ENCODE measurements at places on chromosomes 5 and 9. TPM values are rescaled to one million over a fixed set of nuclear protein-coding genes. Genes with fewer than 3 reads are reported as not detected.
A peak's percentile ranks its signal among the peaks of the same experiment; 100 is the strongest.

The RPL7A gene
- 3,195 TPM for total RNA-seq

DNA sequence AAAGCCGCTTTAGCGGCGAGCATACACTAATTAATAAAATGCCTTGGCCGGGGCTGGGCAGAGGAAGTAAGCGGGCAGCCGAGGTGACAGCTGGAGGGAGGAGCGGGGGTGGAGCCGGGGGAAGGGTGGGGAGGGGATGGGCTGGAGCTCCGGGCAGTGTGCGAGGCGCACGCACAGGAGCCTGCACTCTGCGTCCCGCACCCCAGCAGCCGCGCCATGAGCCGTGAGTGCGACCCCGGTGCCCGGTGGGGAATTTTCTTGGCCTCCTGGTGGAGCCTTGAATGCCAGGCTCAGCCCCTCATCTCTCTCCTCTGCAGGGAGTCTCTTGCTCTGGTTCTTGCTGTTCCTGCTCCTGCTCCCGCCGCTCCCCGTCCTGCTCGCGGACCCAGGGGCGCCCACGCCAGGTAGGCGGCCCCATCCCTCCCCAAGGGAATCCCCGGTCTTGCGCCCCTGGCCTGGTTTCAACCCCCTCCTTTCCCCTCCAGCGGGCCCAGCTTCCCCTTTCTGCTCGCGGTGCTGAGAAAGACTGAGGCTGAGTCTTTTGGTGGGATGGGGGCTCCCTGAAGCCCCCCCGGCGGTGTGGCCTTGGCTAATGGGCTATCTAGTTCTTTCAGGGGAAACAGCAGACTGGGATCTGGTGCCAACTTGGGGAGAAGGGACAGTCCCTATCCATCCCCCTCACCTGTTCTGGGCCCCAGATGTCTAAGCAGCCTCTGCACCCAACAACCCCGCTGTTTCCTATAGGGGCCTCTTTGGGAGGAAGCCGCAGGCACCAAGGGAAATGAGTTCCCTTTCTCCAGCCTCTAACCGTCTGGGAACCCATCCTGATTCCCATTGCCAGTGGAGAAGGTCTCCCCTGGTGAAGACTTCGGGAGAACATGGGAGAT, at the start of gene PTGS1:
Gene PTGS1 (plus strand): TSS at position 156 of the 887 bp plus-strand sequence. CDS start 61 bp downstream, at position 217.
- no peak within 1 kb of the TSS for H3K27ac ChIP-seq
- H3K27me3 ChIP-seq, result peaks cover 33% of the 10 kb centered on the region
- DNase-seq, result peak; percentile 21

GRCh38 chr9:127808347-127809001, 5.8 kb downstream of the FPGS start:
- no peaks in the 10 kb centered on the region for H3K27me3 ChIP-seq
- DNase-seq, result no peak
- no peak overlapping the region for H3K27ac ChIP-seq
- H3K4me3 ChIP-seq, result no peak overlapping the region

The QRFP gene
- total RNA-seq, result not detected

The OGN gene
- total RNA-seq, result not detected

DNA sequence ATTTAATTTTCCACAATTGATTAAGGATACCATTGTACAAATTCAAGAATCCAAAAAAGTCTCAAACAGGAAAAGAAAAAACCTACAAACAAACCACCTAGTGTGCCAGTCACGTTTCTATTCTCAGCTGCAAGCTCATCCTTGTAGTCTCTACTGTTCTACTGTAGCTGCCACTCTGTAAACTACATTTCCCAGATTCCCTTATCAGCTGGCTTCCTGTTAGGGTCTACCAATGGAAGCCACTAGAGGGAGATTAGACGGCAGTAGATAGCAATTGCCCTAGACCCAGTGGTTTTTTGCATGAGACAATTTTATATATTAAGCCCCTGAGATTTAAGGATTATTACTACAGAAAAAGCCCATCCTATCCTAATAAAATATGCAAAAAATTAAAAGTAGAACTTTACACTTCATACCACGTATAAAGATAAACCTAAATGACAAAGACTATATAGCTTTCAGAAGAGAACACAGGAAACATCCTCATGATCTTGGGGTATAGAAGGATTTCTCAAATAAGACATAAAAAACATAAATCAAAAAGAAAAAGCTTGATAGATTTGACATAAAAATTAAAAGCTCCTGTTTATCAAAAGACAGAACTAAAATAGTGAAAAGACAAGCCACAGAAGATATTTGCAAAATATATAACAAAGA, 37.4 kb downstream of the P4HA2 start:
- H3K27me3 ChIP-seq, result peaks cover 20% of the 10 kb centered on the region
- H3K4me3 ChIP-seq, result no peak overlapping the region
- no peak for DNase-seq
- no peaks in the 10 kb centered on the region for H3K36me3 ChIP-seq
- H3K4me1 ChIP-seq, result peaks cover 8% of the 10 kb centered on the region
- H3K27ac ChIP-seq, result no peak overlapping the region

The PCDHGA11 gene
- total RNA-seq, result not detected

- H3K36me3 ChIP-seq, result no peaks in the 10 kb centered on the region
- H3K4me1 ChIP-seq, result no peaks in the 10 kb centered on the region
- H3K4me3 ChIP-seq, result no peak overlapping the region
- DNase-seq, result no peak
- H3K27ac ChIP-seq, result no peak overlapping the region
Measured at GRCh38 chr9:126128494-126129142, 198.0 kb upstream of the MVB12B start.

The FGFR4 gene
- total RNA-seq, result 1.4 TPM

DNA sequence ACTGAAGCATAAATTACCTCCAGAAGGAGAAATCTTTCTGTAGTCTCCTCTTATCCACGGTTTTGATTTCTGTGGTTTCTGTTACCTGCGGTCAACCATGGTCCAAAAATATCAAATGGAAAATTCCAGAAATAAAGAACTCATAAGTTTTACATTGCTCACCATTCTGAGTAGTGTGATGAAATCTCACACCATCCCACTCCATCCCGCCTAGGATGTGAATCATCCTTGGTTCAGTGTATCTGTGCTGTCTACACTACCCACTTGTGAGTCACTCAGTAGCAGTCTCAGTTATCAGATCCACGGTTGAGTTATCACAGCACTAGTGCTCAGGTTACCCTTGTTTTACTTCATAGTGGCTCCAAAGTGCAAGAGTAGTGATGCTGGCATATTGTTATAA, 371.2 kb downstream of the NFIB start:
- no peak overlapping the region for H3K27ac ChIP-seq
- no peaks in the 10 kb centered on the region for H3K27me3 ChIP-seq
- no peaks in the 10 kb centered on the region for H3K36me3 ChIP-seq

DNA sequence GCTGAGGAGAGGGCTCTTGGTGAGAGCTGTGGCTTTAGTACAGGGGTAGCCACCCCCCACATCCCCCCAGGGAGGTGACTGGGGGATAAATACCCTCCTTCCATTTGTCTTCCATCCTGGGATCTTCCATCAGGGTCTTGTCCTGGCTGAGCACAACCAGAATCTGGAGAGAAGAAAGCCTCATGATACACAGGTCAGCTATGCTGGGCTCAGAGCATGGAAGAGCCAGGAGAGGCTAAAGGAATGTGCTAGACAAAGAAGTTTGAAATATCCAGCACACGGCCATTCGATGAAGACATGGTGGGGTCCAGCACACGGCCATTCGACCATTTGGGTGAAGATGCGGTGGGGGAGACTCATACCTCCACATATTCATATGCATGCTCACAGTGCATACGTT, 30.0 kb downstream of the ROPN1L start:
- H3K27me3 ChIP-seq, result no peaks in the 10 kb centered on the region
- DNase-seq, result no peak
- H3K27ac ChIP-seq, result no peak overlapping the region
- H3K36me3 ChIP-seq, result no peaks in the 10 kb centered on the region
- H3K4me3 ChIP-seq, result no peak overlapping the region

GRCh38 chr5:42377496-42377895, 45.7 kb upstream of the GHR start:
- no peaks in the 10 kb centered on the region for H3K4me1 ChIP-seq
- no peaks in the 10 kb centered on the region for H3K36me3 ChIP-seq
- DNase-seq, result no peak
- H3K27me3 ChIP-seq, result no peaks in the 10 kb centered on the region
- no peak overlapping the region for H3K4me3 ChIP-seq

DNA sequence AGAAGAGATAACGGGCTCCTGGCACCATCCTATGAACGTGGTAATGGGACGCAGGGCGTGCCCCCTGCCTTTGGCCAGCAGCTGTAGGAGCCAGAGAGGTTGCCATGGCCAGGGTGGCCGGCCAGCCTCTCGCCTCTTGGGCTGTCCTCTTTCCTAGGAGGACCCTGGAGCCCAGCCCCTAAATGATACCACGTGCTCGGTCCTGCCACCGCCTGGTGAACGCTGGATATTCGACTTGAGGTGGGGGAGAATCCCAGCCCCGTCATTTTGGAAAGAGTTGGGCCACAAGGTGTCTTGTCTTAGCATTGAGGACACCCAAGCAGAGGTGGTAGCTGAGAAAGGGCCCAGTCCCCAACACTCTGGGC, 391 bp upstream of the NRG2 start:
- no peak overlapping the region for H3K27ac ChIP-seq
- peaks cover 20% of the 10 kb centered on the region for H3K4me1 ChIP-seq
- H3K27me3 ChIP-seq, result peaks cover 80% of the 10 kb centered on the region
- H3K36me3 ChIP-seq, result no peaks in the 10 kb centered on the region
- H3K4me3 ChIP-seq, result peak overlapping the region; percentile 75

DNA sequence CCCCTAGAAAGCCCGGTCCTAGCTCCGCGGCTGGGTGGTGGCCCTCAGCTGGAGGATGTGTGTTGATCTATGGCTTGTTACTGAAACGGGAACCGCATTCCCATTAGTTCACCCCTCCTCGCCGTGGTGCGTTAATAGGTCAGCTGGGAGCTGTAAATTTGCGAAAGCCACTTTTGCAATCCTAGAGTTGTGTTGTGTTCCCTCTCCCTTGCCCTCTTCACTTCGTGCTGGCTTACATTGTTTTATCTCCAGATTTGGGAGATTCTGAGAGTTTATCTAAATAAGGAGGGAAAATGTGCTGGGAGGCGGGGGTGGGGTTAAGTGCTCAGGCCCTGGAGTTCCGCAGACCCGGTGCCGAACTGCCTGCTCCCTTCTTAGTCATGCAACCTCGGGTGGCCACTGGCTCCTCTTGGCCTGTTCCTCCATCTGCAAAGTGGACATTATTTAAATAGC, 62.8 kb downstream of the HMCN2 start:
- no peaks in the 10 kb centered on the region for H3K36me3 ChIP-seq
- no peaks in the 10 kb centered on the region for H3K4me1 ChIP-seq
- no peak overlapping the region for H3K4me3 ChIP-seq
- peaks cover 51% of the 10 kb centered on the region for H3K27me3 ChIP-seq
- no peak overlapping the region for H3K27ac ChIP-seq
- no peak for DNase-seq

DNA sequence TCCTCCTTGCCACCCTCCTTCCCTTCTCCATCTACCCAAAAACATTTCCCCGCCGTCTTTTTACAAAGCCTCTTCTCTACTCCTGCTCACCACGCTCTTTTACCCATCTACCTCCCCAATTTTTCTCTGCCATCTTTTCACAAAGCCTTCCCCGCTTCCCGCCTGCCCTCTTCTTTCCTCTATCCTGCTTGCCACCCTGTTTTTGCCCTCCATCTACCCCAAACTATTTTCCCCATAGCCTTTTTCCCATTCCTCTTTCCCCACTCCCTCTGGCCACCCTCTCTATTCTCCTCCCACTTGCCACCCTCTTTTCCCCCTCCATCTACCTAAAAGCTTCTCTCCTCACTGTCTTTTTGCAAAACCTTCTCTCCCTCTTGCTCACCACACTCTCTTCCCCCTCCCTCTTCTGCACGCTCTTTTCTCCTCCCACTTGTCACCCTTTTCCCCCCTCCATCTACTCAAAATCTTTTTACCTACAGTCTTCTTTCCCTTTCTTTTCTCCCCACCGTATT, 19.4 kb upstream of the TRIM52 start:
- no peak overlapping the region for H3K4me3 ChIP-seq
- no peaks in the 10 kb centered on the region for H3K36me3 ChIP-seq
- peaks cover 1% of the 10 kb centered on the region for H3K4me1 ChIP-seq
- no peak overlapping the region for H3K27ac ChIP-seq
- no peaks in the 10 kb centered on the region for H3K27me3 ChIP-seq

DNA sequence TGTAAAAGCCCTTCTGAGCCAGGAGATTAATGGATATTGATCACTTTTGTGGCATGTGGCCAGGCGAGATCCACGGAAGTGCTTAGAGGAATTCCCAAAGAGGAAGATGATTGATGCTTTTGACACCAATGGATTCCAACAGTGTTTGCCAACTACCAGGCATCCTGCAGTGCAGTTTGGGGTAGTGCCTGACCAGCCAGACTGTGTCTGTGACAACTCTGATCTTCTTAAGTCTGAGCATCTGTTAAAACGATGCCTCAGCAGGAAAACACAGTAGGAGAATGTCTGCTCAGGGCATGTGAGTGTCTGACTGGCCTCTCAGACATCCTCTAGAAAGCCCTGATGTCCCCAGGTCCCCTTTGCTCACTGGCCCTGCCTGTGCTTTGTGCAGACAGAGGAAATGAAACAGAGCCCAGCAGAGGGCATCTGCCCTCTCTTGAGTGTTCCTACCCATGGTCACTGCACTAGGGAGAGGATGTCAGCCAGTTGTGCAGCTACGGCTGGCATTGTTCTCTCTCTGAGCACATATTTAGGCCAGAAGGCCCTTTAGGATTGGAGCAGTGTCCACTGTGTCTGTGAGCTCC, 57.0 kb downstream of the TRPC7 start:
- H3K27me3 ChIP-seq, result peaks cover 4% of the 10 kb centered on the region
- H3K36me3 ChIP-seq, result no peaks in the 10 kb centered on the region
- no peak for DNase-seq
- no peaks in the 10 kb centered on the region for H3K4me1 ChIP-seq
- no peak overlapping the region for H3K27ac ChIP-seq

The RAD23B gene
- 148 TPM for total RNA-seq

- no peaks in the 10 kb centered on the region for H3K27me3 ChIP-seq
- peak; percentile 63 for DNase-seq
- no peaks in the 10 kb centered on the region for H3K36me3 ChIP-seq
- no peak overlapping the region for H3K4me3 ChIP-seq
Measured at GRCh38 chr9:133782157-133783130, 44.3 kb upstream of the SARDH start.

DNA sequence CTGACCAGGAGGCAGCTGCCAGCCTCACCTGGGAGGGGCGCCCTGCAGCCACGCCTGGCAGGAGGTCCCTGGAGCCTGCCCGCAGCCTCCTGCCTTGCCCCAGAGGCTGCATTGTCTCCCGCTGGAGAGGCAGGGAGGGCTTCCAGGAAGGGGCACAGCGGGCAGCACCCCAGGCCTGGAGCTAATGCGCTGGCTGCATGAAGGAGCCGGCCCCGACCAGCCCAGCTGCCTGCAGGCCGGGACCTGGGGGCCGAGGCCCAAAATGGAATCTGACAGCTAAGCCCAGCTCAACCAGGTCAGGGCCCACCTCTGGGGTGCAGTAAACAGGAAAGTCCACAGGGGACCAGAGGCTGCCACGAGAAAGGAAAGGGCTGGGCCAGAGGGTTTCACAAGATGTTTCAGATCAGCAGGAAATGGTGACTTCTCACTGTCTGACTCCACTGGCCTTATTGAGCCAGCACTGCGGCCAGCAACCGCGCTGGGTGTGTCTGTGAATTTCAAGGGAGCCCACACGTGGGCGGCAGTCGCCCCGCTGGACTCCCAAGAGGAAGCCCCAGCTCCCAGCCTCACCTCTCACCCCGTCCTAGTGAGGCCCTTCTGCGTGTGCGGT, 18.6 kb upstream of the NOTCH1 start:
- H3K27me3 ChIP-seq, result no peaks in the 10 kb centered on the region
- no peak overlapping the region for H3K4me3 ChIP-seq
- H3K36me3 ChIP-seq, result no peaks in the 10 kb centered on the region
